ENCODE measurements at places on chromosomes 2 and 18.

DNA sequence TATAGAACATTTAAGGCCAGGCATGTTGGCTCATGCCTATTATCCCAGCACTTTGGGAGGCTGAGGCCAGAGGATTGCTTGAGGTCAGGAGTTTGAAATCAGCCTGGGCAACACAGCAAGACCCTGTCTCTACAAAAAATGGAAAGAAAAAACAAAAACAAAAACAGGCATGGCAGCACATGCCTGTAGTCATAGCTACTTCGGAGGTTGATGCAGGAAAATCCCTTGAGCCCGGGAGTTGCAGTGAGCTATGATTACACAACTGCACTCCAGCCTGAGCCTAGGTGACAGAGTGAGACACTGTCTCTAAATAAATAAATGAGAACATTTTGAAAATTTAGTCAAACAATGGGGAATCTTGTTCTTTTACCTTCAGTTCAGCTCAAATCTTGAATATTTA is 12.1 kb upstream of the YES1 start:
- DNase-seq: no peak

DNA sequence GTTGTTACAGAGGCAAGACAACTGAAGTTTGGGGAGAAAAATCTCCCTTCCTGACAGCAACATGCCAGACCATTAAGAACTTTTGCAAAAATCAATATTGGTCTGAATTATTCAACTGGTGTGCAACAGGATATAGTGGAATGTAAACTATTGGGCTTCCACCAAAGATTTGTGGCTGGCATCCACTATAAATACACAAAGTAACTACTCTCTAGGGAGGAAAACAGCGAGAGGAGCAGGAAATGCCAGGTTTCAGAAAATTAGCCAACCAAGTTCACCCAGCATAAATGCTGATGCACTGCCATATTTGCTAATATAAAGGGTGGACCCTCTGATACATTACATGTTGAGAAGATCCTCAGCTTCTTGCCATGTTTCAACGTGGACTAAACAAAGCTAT is 267.6 kb upstream of the LYPD1 start:
- DNase-seq: no peak

DNA sequence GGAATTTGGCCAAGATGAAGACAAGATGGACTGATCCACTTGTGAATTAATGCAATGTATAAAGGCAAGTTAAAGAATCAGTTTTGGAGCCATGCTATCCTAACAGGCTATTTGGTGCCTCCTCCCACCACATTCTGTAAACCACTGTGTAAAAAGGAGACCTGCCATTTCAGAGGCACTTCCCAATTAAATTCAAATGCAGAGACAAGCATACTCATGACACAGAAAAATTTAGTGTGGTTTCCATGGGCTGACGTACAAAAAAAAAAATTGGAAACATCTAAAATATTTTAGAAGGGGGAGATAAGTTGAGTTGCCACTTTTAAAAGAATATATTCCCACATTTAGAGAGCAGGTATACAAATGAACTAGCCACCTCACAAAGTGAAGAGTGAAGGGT is 112.1 kb downstream of the TCF4 start:
- no peak for DNase-seq

DNA sequence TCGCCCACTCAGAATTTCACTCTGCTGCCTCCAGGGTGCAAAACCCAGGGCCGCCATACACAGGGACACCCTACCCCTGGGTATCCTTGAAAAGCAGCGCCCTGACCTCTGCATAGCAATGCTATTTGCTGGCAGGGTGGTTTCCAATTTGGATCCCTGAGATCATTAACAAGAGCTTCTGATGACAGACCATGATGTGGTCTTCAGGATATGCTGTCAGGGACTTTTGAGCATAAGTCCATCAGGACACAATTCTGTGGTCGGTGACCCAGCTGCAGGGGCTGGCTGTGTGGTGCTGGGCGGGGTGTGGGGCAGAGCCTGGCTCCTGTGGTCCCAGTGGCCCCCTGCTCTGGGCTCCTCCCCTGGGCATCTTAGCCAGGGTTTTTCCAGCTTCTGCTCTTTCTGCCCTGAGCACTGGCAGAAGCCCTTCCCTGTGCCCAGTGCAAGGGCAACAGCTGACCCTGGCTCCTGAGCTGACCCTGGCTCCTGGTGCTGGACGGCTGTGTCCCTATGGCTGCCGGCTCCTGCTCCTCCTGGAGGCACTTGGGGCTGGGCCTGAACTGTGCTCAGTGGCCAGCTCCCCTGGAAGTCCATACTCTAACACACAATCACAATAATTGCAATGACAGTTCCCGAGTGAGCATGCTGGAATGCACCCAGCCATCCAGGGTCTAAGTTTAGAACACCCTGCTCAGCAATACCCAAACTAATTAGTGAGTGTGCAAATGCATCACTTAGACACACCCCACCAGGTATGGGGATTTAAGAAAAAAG is 271.5 kb downstream of the HDAC4 start:
- DNase-seq: no peak

All from erythroblast (primary cell).